NT2/D1 (cell line): ENCODE measurements at places on chromosomes 5 and 9.

DNA sequence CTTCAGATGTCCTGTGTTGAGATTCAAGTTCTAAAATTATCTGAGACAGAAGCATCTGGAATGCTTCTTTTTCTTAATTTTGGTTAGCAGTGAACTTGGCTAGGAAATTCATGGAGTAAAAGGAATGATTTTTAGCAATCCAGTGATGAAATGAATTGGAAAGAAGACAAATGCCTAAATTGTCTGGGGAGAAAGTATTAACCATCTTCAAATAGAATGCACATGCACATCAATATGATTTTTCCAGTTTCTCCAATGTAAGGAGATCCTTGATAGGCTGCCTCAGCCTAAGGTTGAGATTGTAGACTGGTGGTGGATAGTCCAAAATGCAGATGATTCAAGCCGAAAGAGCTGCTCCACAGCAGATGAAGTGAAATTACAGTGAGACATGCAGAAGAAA is 106.7 kb downstream of the PCSK5 start:
- no peak for DNase-seq

DNA sequence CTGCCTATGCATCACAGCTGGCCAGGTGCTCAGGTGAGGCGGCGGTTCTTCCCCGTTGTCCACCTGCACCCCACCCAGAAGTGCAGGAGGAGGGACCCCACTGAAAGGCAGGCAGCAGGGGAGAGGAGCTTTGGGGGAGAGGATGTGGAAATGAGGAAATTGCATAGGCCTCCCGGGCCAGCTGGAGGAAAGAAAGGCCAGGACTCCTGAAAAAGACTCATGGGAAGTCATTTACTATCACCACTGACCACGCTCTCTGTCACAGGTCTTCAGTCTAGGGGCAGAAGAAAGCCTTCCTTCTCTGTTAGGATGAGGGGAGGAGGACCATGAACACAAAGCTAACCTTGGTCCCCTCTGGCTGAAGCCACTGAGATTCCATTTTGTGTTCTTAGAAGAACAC is 28.1 kb downstream of the KCNMB1 start:
- no peak for DNase-seq

DNA sequence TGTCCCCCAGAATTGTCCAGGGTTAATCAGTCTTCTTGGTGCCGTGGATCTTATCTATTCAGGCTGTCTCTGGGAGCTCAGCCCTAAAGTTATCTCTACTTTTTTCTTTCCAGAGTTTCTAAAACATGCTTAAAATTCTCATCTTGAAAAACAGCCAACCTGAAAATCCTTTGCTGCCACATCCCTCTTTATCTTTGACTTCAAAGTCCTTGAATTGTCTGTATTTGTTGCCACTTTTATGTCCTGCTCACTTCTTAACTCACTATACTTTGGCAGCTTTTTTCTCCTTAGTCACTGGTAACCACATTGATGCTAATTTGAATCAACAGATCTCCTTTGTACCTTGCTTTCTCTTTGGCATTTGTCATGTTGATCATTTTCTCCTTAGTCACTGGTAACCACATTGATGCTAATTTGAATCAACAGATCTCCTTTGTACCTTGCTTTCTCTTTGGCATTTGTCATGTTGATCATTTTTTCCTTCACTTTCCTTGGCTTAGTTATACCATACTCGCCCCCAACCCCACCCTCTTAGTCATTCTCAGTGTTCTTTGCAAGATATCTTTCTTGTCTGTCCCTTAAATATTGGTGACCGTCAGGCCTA is 8.5 kb downstream of the DMXL1 start:
- DNase-seq, result peak; percentile 57

DNA sequence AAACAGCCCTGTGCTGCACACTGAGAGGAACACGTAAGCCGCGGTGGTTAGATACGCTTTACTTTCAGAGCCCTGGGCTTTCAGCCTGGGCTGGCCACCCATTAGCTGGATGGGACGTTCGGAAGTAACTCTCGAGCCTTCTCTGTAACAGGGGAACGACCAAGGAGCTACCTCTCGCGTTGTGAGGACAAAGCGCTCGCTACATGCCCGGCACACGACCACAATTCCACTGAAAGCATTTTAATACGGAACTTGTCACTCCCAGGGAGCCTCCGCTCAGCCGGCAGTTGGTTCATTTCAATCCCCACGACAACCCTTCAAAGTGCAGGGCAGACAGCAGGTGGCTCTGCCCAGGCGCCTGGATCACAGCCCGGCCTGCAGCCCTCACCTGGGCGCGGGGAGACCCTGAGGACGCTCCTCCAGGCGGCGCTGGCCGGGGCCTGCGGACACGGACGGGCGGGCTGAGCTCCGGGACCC is 368 bp downstream of the SURF1 start:
- DNase-seq, result no peak

GRCh38 chr9:77512876-77513275 is 135.2 kb downstream of the GNA14 start:
- no peak for DNase-seq

- DNase-seq, result peak; percentile 11
Measured at GRCh38 chr5:95895771-95896170, 65.9 kb downstream of the ELL2 start.

DNA sequence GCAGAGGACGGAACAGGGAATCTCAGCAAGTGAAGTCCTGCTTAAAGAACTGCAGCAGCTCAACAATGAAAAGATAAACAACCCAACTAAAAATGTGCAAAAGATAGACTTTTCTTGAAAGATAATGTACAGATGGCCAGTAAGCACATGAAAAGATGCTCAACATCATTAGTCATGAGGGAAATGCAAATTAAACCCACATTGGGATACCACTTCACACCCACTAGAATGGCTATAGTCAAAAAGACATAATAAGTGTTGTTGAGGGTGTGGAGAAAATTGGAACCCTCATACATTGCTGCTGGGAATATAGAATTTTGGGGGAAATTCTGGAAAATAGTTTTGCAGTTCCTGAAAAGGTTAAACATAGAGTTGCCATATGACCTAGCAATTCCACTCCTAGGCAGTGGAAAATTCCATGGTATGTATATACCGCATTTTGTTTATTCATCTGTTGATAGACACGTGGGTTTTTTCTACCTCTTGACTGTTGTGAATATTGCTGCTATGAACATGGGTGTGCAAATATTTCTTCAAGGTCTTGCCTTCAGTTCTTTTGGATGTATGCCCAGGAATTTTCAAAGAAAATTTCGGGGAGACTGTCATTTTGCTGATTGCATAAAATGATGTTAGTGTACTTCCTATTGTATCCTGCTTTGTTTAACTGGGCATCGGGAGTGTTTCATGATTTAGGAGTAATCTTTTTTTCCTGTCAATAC is 7.2 kb downstream of the CNOT8 start:
- no peak for DNase-seq

DNA sequence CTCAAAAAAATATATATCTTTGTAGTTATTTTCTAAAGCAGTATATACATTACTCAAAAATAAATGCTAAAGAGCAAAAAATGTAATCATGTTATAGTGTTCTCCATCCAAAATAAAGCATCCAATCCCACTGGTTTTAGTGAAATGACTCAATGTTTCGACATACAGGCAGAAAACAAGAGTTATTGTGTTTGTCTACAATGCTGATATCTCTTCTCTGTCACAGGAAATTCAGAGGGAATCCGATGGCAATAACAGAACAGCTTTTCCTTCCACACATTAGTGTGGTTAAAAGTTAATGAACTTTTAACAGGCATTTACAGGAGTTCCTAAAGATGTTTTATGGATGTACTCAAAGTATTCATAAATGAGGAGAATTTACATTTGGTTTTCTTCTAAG is 12.0 kb downstream of the TTC33 start:
- no peak for DNase-seq

- DNase-seq, result no peak
Measured at GRCh38 chr9:120777229-120777628, 16.0 kb downstream of the FBXW2 start.

DNA sequence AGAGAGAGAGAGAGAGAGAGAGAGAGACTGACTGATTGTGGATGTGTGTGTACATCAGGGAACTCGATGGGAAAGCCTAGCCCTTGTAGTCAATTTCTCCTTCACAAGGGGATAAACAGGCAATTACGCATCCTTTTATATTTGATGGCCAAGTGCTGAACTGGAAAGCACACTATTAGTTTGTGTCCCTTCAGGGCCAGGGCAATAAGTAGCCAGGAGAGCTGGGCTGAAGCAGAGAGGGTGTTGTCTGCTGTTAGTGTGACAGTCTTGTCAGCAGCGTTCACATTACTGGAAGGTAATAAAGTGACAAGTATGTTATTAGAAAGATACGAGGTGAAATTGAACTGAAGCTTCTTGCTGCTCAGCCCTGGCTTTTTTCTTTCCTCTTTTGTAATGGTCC is 457.7 kb downstream of the BNC2 start:
- no peak for DNase-seq

DNA sequence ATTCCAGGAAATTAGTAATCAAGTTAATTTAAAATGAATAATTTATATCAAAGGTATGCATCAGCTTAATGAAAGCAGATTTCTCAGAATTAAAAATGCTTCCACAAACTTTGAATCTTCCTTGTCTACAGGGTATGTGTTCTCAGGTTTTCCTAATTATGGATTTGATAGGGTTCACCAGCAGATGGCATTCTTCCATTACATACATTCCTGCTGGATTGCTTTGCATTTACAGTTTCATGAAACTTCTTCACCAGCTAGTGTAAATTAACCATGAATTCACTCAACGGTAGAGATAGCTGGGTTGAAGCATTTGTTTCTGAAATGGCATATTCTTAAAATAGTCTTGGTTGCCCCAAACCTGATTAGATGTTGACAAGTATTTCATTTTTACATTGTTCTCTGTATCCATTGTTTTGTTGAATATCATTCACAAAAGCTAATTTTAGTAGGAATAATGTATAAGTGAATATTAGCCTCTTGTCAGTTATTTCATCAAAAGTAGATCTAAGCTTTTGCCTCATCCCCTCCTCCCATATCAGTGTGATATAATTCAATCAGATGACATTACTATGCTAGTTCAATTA is 68.7 kb upstream of the WDR41 start:
- peak; percentile 25 for DNase-seq

DNA sequence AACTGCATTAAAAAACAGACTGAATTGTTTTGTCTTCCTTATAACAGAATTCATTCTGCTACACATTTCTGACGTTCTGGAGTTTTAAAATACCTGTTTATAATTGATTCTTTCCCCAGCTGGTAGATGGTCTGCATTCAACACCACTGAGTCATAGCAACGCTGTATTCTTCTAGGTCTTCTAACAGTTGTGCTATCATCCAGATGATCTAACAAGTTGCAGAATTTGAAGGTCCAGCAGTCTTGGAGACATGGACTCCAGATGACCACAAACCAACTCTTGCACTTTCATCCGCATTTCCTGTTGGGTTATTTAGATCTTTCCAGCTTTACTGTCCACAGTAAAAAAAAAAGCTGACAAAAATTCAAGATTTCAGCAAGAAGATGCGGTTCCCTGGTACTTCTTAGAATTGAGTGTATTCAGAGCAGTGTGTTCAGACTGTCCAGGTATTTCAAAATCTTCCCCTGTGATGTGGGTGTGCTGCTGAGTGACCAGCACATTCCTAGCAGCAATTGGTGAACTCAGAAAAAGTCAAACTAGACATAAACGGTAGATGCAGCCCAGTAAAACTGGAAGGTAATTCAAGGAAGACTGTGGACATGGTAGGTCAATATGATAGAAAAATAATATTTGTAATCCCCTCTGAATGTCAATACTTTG is 50.2 kb downstream of the CSNK1A1 start:
- no peak for DNase-seq
